ENCODE measurements at places on chromosomes 2 and 18.

DNA sequence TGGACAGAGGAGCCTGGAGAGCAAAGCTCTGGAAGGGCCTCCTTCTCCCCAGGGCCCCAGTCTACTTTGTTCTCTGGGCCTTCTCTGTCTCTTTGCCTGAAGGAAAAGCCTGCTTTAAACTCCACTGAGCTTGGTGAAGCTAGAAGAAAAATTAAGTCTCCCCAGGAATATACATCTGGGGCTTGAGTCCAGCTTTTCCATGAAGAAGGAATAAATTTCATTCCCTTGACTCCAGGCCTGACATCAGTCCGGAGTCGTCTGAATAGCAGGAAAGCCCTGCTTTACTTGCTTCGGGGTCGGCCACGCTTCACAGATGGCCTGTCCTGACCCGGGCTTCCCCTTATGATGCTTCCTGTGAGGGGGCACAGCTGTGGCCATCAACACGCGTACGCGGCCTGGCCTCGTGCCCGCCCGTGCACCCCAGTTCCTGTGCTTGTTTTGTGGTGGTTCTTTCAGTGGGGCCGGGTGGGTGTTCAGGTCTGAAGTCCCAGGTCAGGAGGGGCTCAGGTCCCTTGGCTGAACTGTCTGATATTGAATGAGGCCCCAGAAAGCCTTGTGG, 73.6 kb downstream of the ACOXL start:
- no peak for DNase-seq

DNA sequence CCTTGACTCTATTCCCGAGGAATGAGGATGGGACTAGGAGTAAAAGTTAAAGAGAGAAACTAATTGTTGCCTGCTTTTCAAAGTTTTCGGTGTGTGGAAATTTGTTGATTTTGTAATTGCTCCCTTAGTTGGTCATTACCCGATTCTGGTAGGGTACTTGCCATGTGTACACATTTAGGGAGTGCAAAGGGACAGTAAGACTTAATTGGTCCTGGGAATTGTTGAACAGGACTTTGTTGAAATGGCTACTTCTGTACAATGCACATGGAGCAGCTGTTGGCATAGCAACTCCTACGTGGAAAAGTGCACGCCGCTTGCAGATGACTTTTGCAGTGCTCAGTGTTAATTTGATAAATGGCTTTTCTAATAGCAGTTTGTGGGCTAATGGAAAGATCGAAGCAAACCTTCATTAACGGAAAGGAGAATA, 22.9 kb downstream of the EPAS1 start:
- no peak for DNase-seq

DNA sequence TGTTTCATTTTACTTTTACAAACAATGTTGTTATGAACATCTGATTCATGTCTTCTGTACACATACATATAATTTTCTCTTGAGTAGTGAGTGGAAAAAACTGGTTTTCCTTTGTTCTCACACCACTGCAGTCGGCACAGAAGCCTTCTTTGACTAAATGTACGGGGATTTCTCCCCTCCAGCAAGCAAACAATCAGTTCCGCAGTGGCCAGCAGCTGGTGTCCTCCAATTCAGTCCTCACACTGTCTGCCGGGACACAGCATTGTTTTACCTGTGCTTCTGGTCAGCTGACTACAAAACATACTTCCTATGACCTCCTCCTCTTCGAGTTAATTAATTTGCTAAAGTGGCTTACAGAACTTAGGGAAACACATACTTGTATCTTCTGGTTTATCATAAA, 202.8 kb downstream of the WDR7 start:
- DNase-seq, result no peak

GRCh38 chr2:96565111-96565510, 28.6 kb downstream of the ARID5A start:
- no peak for DNase-seq

DNA sequence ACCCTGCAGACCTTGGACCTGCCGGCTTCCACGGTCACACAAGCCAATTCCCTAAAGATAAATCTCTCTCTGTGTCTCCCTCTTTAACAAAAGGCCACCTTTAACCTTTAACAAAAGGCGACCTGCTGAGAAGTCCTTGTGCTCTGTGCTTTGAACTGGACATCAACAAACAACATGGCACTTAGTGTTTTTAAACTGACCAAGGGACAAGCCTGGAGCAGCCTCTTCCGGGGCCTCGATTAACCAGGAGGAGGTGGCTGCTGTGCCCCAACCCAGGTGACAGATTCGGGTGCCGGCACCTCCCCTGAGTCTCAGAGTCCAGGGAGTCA, 135.3 kb downstream of the RTP5 start:
- no peak for DNase-seq

GRCh38 chr2:10311736-10312135, 9.0 kb downstream of the HPCAL1 start:
- DNase-seq, result no peak

- DNase-seq, result no peak
Observed at GRCh38 chr2:71783815-71784214, 330.5 kb downstream of the DYSF start.

DNA sequence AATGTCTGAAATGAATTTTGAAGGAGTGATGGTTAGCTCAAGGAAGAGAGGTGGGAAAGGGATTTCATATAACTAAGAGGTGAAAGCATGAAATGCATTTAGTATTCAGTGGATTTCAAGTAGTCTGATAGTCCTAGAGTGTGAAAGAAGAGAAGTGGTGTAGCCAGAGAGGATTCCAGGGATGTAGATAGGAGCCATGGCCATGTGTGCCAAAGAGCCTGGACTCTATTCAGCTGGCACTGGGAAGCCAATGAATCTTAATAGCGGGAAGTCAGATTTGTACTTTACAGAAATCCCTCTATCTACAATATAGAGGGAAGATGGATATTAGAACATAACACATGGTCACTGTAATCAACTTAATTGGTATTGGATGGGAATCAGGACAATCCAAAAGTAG, 8.3 kb upstream of the BOLL start:
- DNase-seq, result no peak
